ENCODE measurements at places on chromosomes 6 and 20. TPM values are rescaled to one million over a fixed set of nuclear protein-coding genes. Genes with fewer than 3 reads are reported as not detected.

GRCh38 chr20:58146081-58146745 is 82.2 kb downstream of the ANKRD60 start:
- no peak overlapping the region for H3K27ac ChIP-seq
- 0 out of 2 replicates have a peak, but pooled peaks cover 2% of the 10 kb centered on the region for H3K27me3 ChIP-seq
- no peaks in the 10 kb centered on the region for H3K36me3 ChIP-seq
- DNase-seq: no peak

GRCh38 chr20:521860-522259 is 21.7 kb downstream of the CSNK2A1 start:
- DNase-seq: no peak
- H3K27ac ChIP-seq: no peak overlapping the region
- no peaks in the 10 kb centered on the region for H3K4me1 ChIP-seq
- no peaks in the 10 kb centered on the region for H3K27me3 ChIP-seq
- H3K36me3 ChIP-seq: peaks cover 69% of the 10 kb centered on the region

GRCh38 chr6:5529015-5529414 is 267.7 kb downstream of the FARS2 start:
- H3K4me3 ChIP-seq: no peak overlapping the region
- no peaks in the 10 kb centered on the region for H3K4me1 ChIP-seq
- H3K36me3 ChIP-seq: no peaks in the 10 kb centered on the region
- DNase-seq: no peak
- H3K27ac ChIP-seq: no peak overlapping the region

- no peak for DNase-seq
- no peak overlapping the region for H3K27ac ChIP-seq
- H3K36me3 ChIP-seq: no peaks in the 10 kb centered on the region
- no peak overlapping the region for H3K4me3 ChIP-seq
Measured at GRCh38 chr20:19114410-19114809, 98.0 kb upstream of the SLC24A3 start.

GRCh38 chr6:90302320-90302719 is 5.7 kb upstream of the BACH2 start:
- no peak overlapping the region for H3K27ac ChIP-seq
- no peak for DNase-seq
- no peaks in the 10 kb centered on the region for H3K36me3 ChIP-seq

- no peak overlapping the region for H3K27ac ChIP-seq
- H3K27me3 ChIP-seq: no peaks in the 10 kb centered on the region
- no peaks in the 10 kb centered on the region for H3K36me3 ChIP-seq
- no peak for DNase-seq
- no peaks in the 10 kb centered on the region for H3K4me1 ChIP-seq
Measured at GRCh38 chr6:91185072-91185471, 598.2 kb upstream of the MAP3K7 start.

DCDC2 gene
- total RNA-seq: 0.05 TPM

DNA sequence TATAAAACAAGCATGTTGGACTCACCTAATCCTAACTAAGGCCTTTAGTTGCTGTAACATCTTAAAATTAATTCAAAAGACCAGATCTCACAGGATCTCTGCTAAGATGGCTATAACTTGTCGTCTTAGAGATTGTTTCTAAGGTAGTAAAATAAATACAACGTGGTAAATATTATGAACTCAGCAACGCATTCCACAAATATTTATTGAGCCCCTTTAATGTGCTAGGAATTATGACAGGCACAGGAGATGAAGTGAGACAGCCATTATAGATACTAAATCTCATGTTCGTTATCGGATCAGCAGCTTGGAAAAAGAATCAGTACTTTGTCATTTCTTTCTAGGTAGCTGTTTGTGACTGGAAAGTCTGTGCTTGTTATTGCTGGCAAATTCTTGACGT is 20.9 kb upstream of the MCM3 start:
- H3K4me3 ChIP-seq: no peak overlapping the region
- no peaks in the 10 kb centered on the region for H3K4me1 ChIP-seq
- no peaks in the 10 kb centered on the region for H3K27me3 ChIP-seq

DNA sequence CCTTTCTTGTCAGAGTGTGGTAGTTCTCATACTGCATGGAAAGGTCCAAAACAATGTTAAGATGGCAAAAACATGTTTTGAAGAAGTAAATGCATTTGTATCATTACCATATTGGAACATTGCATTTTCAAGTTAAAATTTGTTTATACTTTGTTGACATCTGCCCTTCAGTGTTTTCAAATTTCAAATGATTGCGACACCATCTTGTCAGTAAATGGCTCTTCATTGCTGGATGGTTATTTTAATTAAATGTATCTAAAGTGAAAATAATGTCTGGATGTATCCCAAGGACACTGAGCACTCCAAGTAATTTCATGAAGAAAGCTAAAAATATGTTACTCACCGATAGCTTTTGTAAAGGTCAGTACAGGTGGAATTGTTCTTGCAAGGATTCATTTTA is 761.6 kb downstream of the EYS start:
- no peak overlapping the region for H3K4me3 ChIP-seq
- no peaks in the 10 kb centered on the region for H3K4me1 ChIP-seq
- H3K36me3 ChIP-seq: no peaks in the 10 kb centered on the region
- H3K27me3 ChIP-seq: no peaks in the 10 kb centered on the region

GRCh38 chr20:5614506-5614905 is 135.7 kb upstream of the SHLD1 start:
- H3K4me1 ChIP-seq: peaks cover 3% of the 10 kb centered on the region
- H3K27me3 ChIP-seq: no peaks in the 10 kb centered on the region
- H3K36me3 ChIP-seq: 0 out of 2 replicates have a peak, but pooled peaks cover under 1% of the 10 kb centered on the region
- H3K4me3 ChIP-seq: no peak overlapping the region
- no peak for DNase-seq

DNA sequence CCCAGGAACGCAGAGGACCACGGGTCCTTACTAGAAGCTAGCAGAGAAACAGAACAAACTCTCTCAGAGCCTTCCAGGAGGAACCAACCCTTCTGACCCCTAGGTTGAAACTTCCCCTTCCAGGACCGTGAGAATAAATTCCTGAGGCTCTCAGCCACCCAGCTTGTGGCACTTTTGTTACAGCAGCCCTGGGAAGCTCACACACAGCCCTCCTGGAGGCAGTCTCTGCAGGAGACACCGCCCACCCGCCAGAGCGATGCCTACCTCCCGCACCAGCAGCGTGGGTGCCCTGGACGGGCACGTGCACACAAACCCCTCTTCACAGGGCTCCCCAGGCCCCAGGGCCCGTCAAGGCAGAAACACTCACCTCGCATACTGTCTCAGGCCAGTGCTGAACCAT is 4.2 kb downstream of the RNASET2 start:
- H3K27me3 ChIP-seq: no peaks in the 10 kb centered on the region
- H3K36me3 ChIP-seq: no peaks in the 10 kb centered on the region
- peaks cover 7% of the 10 kb centered on the region for H3K4me1 ChIP-seq
- H3K27ac ChIP-seq: no peak overlapping the region

DNA sequence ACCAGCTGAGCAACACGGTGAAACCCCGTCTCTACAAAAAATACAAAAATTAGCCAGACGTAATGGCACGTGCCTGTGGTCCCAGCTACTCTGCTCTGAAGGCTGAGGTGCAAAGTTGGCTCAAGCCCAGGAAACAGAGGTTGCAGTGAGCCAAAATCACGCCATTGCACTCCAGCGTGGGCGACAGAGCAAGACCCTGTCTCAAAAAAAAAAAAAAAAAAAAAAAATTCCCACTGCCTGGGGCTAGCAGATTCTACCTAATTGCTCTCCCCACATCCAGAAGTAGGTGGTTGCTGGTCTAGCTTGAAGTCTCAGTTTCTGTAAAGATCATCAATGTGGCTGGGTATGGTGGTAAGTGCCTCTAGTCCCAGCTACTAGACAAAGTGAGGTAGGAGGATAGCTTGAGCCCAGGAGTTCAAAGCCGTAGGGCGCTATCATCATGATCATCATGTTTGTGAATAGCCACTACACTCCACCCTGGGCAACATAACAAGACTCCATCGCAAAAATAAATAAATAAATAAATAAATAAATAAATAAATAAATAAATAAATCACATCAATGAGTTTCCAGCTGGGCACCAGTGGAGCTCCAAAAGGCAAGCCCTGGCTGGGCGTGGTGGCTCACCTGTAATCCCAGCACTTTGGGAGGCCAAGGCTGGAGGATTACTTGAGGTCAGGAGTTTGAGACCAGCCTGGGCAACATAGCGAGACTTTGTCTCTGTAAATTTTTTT is 6.3 kb upstream of the AP5S1 start:
- H3K4me1 ChIP-seq: peaks cover 16% of the 10 kb centered on the region
- H3K4me3 ChIP-seq: no peak overlapping the region

GRCh38 chr20:41089555-41089954 is 47.8 kb upstream of the PLCG1 start:
- H3K27me3 ChIP-seq: no peaks in the 10 kb centered on the region
- no peak overlapping the region for H3K4me3 ChIP-seq

GRCh38 chr6:144413418-144413817 is 128.3 kb downstream of the UTRN start:
- H3K27ac ChIP-seq: no peak overlapping the region
- peaks cover 4% of the 10 kb centered on the region for H3K4me1 ChIP-seq
- no peaks in the 10 kb centered on the region for H3K36me3 ChIP-seq
- H3K4me3 ChIP-seq: no peak overlapping the region
- no peaks in the 10 kb centered on the region for H3K27me3 ChIP-seq

All from SJCRH30 (cell line).